Right ventricle myocardium inferior (tissue), 1 donor: ENCODE measurements at places on chromosomes 5 and 9. TPM values are rescaled to one million over a fixed set of nuclear protein-coding genes. Genes with fewer than 3 reads are reported as not detected.

Gene ENHO
- total RNA-seq, result 0.51 TPM

DNA sequence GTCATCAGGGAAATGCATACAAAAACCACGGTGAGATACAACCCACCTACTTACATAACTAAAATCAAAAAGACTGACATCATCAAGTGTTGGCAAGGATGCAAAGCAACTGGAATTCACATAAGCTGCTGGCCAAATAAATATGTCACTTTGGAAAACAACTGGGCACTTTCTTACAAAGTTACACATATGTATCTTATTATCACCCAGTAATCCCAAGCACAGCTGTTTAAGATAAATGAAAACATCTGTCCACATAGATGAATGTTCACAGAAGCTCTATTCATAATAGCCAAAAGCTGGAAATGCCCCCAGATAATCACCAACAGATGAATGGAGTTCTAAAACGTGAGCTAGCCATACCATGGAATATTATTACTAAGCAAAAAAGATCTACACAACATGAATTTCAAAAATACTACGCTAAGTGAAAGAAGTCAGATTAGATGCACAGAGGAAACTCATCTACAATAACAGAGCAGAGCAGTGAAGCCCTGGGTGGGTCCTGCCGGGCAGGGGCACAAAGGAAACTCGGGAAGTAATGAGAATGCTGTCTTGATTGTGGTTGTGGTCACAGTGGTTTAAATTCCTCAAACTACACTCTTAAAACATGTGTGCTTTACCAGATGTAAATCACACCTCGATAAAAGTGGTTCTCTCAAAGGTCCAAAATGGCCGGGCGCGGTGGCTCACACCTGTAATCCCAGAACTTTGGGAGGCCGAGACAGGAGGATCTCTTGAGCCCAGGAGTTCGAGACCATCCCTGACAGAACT lies 8.5 kb downstream of the CAMSAP1 start:
- no peak for DNase-seq

DNA sequence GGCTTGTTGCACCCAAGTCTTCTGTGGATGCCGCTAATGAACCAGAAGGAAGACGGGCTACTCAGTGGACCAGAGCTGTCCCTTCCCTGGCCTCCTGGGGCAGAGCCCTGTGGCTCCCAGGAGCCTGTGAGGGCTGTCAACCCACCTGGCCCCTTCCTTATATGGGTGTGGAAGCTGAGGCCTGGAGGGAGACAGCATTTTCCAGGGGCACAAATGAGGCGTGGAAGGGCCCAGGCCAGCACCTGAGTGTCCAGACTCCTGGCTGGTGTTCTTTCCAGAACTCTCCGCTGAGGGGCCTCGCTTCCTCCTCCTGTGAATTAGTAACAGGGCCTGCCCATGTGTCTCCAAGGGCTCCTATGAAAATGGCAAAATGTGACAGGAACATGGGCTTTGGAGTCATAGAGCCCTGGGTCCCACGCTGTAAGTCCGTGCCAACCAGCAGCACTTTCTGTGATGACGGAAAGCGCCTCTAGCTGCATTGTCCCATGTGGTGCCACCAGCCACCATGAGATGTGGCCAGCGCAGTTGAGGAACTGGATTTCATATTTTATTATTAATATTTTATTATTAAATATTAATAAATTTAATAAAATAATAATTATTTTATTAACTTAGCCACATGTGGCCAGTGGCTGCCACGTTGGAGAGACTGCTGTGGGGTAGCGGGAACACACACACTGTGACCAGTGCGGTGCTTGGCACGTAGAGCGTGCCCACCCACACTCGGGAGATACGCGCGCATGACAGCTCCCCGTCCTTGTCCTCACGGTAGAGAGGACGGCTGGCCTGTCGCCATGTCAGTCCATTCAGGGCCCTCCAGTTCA lies 18.3 kb downstream of the LAMC3 start:
- DNase-seq, result no peak

Gene PDLIM7
- total RNA-seq, result 43.1 TPM

DNA sequence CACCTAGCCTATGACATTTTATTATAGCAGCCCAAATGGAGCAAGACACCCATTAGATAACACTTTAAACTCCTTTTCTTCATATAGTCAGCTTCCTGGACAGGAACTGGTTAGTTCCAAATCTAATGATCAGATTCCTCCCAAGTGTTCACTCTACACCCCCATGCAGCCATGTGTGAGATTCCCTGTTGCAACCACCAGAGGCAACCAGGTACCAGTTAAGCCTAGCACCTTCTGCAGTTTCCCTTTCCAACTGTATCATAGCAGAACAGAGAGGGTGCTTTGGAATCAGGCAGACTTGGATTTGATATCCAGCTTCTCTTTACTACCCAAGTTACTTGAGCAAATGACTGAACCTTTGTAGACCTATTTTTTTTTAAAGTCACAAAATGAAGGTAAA lies 296.6 kb upstream of the PCSK5 start:
- DNase-seq, result no peak

- no peak for DNase-seq
Observed at GRCh38 chr5:147417135-147417813, 92.6 kb downstream of the DPYSL3 start.
